ENCODE measurements at places on chromosomes 11 and 22.

GRCh38 chr11:86047275-86047991 lies 21.5 kb downstream of the PICALM start:
- H3K4me3 ChIP-seq = no peak overlapping the region
- no peak for DNase-seq
- H3K27ac ChIP-seq = no peak overlapping the region
- H3K4me1 ChIP-seq = peaks cover 9% of the 10 kb centered on the region
- H3K27me3 ChIP-seq = no peaks in the 10 kb centered on the region

DNA sequence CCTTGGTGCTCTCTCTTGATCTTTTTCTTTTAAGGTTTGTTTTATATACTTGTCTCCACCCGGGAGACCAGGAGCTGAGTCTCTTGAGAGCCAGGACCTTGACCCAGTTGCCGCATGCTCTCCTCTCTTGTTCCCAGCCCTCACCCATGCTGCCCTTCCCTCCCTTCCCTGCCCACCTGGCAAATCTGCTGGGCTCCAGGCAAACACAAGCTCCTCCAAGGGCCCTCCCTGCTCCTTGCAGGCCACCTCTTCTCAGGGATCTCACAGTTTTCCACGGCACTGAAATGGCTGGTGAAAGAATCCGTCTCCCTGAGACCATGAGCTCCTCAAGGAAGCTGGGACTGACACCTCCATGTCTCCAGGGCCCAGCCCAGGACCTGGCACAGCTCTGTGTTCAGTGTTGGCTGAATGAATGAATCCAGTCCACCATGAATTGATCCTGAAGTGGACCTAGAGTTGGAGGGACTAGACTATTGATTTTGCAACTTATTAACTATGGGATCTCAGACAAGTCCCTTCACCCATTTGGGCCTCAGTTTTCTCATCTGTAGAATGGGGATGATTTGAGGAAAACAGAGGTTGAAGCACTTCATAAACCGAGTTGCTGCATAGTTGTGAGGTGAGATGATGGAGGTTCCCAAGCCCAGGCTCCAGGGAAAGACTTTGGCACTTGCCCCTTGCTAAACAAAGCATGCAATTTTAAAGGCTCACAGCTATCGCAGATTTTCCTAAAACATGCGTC lies 25.1 kb upstream of the FBLN1 start:
- no peak overlapping the region for H3K4me3 ChIP-seq
- no peaks in the 10 kb centered on the region for H3K4me1 ChIP-seq
- H3K36me3 ChIP-seq = no peaks in the 10 kb centered on the region
- no peak overlapping the region for H3K27ac ChIP-seq

DNA sequence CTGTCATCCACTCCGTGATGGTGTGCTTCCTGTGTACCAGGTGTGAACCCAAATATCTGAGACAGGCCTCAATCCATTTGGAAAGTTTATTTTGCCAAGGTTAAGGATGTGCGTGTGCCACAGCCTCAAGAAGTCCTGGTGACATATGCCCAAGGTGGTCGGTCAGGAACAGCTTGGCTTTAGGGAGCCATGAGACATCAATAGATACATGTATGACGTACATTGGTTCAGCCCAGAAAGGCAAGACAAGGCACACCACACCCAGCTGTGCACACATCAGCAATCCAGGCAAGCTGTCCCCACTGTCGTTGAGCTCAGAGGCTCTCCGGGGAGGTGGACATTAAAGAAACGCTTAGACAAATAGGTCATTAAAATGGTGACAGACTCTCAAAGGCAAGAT lies 56.8 kb upstream of the SHANK2 start:
- no peaks in the 10 kb centered on the region for H3K27me3 ChIP-seq
- no peak overlapping the region for H3K27ac ChIP-seq
- DNase-seq = no peak

GRCh38 chr11:9613118-9613829 lies 39.8 kb downstream of the WEE1 start:
- DNase-seq = peak; percentile 94
- no peaks in the 10 kb centered on the region for H3K4me1 ChIP-seq
- peak overlapping the region; percentile 42 for H3K4me3 ChIP-seq
- no peaks in the 10 kb centered on the region for H3K27me3 ChIP-seq

GRCh38 chr11:125980436-125980835 lies 34.6 kb downstream of the VSIG10L2 start:
- H3K4me1 ChIP-seq = no peaks in the 10 kb centered on the region
- DNase-seq = no peak
- no peak overlapping the region for H3K27ac ChIP-seq
- H3K36me3 ChIP-seq = no peaks in the 10 kb centered on the region
- no peaks in the 10 kb centered on the region for H3K27me3 ChIP-seq
- no peak overlapping the region for H3K4me3 ChIP-seq
